Dermis lymphatic vessel endothelial cell (primary cell): ENCODE measurements at places on chromosomes 5 and 9. TPM values are rescaled to one million over a fixed set of nuclear protein-coding genes. Genes with fewer than 3 reads are reported as not detected.

Gene SLC34A1
- total RNA-seq: not detected in 2 replicates

Gene INPP5E
- total RNA-seq: 3.3 and 3.5 TPM in 2 replicates

Gene ADAM19
- total RNA-seq: 25.1 and 49.2 TPM in 2 replicates

Gene PLCXD3
- total RNA-seq: 0.17 TPM in 1 of 2 replicates, not detected in the other

Gene ST8SIA4
- 6.9 and 9.4 TPM in 2 replicates for total RNA-seq

Gene SLC24A2
- total RNA-seq: not detected in 2 replicates

Gene SAXO1
- not detected in 2 replicates for total RNA-seq

Gene LCN15
- not detected in 2 replicates for total RNA-seq

Gene FOXB2
- total RNA-seq: not detected in 2 replicates

Gene PTGR1
- 4.5 and 8.5 TPM in 2 replicates for total RNA-seq

Gene HNRNPK
- total RNA-seq: 663 and 920 TPM in 2 replicates

Gene IGFBPL1
- total RNA-seq: not detected in 2 replicates

Gene NEURL1B
- 0.09 and 0.11 TPM in 2 replicates for total RNA-seq

Gene PTGES2
- 50.5 and 60.2 TPM in 2 replicates for total RNA-seq
